ENCODE measurements at places on chromosomes 12 and 14.

GRCh38 chr12:74890237-74890599, 319.4 kb downstream of the KCNC2 start:
- no peak for DNase-seq

DNA sequence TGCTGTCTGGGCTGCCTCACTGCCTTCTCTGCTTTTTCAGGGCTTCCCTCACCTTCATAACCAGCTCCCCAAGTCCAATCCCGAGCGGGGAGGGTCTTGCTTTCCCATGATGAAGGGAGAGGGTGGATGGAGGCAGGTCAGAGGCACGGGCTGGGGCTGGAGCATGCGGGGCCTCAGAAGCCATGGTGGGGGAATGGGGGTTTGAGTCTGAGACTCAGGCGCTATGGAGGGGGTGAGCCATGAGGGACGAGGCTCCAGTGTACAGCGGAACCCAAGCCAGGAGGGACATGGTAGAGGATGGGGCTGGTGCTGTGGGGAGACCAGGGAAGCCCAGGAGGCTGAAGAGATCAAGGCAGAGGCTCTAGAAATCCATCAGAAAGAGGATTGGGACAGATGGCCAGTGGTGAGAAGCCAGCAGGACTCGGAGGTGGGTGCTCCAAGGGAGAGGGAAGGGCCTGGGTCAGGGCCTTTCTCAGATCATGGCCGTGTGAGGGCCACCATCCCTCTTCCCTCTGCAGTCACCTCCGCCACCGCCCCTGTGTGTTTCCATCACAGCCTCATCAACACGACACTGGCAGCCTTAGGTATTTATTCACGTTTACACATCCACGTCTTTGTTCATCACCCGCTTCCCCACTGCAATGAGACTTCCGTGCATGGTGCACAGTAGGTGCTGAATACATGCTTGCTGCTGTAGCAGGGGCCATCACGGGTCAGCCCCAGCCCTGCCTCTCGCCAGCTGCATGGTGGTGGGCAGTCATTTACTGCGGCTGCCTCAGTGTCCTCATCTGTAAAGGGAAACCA, 144.7 kb downstream of the ADGRD1 start:
- no peak for DNase-seq

GRCh38 chr14:51173863-51174262, 66.2 kb upstream of the TMX1 start:
- DNase-seq: no peak

- no peak for DNase-seq
These were observed 37.0 kb upstream of the STXBP6 start for GRCh38 chr14:25086821-25087396.

- DNase-seq: no peak
These were observed 26.5 kb downstream of the GPR68 start for GRCh38 chr14:91218014-91218413.

DNA sequence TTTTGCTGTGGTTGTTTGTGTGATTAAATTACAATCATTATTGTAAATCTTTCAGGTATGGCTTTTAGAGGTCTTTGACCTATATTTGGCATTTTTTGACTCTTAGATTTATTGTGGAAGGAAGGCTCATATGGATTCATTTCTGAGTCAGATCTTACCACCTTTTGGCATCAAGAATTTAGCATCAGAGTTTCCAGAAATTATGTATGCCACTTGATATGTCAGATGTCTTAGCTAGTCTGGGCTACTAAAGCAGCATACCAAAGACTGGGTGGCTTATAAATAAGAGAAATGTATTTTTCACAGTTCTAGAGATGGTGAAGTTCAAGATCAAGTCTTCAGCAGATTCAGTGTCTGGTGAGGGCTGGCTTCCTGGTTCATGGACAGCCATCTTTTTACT, 129.5 kb upstream of the PZP start:
- no peak for DNase-seq

All from NAMALWA (cell line).